Stimulated activated CD4-positive, alpha-beta T cell treated with anti-CD3 and anti-CD28 coated beads, TNF-alpha, amount 100 ng/mL, for 1 hour (primary cell): ENCODE measurements at places on chromosomes 13 and 19.

- no peak for DNase-seq
These were observed 275.6 kb downstream of the TSHZ3 start for GRCh38 chr19:31073485-31074198.

- DNase-seq: no peak
These were observed 45.3 kb upstream of the VSTM2B start for GRCh38 chr19:29480507-29480906.

DNA sequence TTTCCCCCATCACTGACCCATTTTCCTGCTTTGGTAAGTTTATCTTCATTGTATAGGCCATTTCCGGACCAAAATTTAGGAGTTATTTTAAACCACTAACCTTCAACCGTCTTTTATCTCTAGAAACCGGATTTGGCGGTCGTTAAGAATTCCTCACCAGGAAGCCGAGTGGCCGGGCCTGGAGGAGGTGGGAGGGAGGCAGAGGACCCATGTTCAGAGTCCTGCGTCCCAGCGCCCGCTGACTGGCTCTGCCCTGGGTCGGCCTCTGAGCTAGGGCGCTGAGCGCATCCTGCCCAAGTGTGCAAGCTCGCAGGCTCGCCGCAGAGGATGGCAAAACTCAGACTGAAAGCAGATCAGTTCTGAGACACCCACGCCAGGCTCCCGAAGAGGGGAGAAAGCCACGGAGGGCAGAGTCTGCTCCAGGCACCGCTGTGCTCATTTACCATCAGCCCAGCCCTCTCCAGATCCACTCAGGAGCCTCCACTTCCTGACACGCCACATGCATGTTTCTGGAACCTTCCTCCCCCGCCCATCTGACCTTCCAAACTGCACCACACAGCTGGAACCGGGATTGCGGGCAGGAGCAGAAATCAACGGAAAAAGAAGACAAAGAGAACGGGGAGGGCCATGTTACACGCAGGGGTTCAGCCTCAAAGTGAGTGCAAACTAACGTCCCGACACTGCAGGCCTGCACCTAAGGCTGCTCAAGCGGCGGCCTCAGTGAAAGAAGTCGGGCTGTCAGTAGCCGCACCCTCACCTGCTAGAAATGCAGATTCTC lies 8.3 kb downstream of the COL4A1 start:
- no peak for DNase-seq

DNA sequence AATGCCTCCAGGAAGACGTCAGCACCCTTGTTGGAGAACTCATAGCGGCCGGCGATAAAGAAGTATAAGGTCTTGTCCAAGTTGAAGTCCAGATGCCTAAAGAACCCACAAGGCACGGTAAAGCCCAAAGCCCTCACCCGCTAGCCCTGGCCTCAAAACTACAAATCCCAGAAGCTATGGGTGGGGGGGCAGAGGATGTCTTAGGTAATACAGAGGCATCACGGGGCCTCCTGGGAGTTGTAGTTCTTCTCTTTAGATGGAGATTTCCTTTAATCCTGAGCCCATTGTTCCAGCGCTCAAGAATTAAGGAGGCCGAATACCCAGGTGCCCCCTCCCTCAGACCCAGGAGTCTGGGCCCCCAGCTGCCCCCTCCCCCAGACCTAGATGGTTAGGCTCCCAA lies 10.8 kb downstream of the GYS1 start:
- DNase-seq: no peak

DNA sequence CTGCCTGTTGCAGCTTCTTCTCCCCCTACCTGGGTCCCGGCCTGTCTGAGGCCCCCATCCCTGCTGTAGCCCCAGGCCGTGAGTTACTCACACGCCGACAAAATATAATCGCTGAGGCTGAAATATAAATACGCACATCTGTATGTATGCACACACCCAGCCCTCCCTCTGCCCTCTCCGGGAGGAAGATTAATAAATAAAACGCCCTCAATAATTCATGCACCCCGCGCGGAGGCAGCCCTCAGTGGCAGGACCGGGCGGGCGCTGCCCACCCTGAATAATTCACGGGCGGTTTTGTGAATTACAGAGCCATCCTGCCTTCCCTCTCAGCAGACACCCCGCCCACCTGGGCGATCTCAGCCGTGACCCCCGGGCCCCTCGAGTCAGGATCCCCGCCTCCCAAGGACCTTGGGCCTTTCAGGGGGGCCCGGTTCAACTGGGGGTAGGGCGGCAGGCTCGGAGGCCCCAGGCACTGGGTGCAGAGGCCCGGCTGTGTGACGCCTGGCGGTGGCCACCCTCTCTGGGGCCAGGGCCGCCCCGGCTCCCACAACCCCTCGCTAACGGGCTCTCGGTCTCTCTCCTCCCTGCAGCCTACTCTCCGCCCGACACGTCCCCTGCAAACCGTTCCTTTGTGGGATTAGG lies 24.2 kb downstream of the SMIM24 start:
- DNase-seq: no peak

GRCh38 chr19:29640231-29640630 lies 25.0 kb upstream of the PLEKHF1 start:
- no peak for DNase-seq

- DNase-seq: no peak
These were observed 1.1 kb downstream of the CLN5 start for GRCh38 chr13:76993021-76993420.

DNA sequence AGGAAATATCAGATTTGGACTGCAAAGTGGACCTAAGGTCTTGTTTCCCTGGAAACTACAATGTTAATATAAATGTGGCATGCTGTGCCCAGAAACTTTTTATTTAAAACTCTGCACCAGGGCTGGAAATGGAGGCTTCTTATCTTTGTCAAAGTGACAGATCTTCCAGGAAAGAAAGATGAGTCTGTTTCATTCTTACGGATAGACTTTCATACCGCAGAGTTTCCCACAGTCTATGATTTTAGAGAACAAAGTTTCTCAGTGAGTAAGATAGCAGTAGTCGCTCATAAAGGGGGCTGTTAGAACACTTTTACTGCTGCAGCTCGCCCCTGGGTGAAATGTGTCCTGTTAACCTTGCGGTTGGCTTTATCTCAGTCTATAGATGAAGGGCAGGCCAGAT lies 6.7 kb downstream of the CLEC11A start:
- DNase-seq: no peak

- DNase-seq: no peak
These were observed 10.5 kb downstream of the PEAK3 start for GRCh38 chr19:2271234-2272103.

GRCh38 chr13:113557013-113557412 lies 27.5 kb upstream of the TFDP1 start:
- DNase-seq: no peak

DNA sequence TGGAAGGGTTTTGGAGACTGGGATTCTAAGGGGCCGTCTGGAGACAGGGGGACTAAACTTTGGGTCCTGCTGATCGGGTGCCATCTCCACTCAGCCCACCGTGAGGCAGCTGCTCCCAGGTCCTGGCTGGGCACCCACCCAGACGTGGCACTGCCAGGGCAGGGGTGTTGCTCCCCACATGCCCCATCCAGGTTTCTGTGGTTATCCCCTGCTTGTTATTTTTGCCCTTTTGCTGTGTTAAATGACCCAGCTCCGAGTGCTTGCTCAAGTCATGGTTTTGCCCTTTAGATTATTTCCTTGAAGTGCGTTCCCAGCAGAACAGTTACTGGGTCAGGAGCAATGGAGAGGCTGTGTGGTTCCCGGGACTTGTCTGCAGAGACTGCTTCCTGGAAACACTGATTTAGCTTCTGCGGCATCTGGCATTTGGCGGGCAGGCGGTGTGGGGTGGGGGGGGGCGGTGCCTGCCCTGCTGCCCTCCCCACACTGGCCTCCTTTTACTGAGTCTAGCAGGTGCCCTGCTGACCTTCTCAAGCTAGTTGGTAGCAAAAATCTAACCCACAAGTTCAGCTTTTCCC lies 1.9 kb downstream of the RAB11B start:
- DNase-seq: no peak

DNA sequence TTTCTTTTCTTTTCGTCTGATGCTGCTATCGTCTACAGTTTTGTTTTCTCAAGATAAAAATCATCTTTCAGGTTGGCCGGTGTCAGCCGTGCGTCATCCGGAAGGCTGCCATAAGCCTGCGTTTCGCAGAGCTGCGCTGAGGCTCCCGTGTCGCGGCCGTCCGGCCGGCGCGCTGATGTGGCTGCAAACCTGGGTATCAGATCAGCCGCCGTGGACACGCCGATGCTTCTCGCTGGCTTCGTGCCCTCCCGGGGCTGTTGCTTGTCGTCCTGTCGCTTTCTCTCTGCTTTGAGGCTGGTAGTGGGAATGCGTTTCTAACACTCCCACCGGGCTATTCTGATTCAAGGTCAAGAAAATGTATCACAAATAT lies 45.9 kb upstream of the TFDP1 start:
- DNase-seq: no peak

DNA sequence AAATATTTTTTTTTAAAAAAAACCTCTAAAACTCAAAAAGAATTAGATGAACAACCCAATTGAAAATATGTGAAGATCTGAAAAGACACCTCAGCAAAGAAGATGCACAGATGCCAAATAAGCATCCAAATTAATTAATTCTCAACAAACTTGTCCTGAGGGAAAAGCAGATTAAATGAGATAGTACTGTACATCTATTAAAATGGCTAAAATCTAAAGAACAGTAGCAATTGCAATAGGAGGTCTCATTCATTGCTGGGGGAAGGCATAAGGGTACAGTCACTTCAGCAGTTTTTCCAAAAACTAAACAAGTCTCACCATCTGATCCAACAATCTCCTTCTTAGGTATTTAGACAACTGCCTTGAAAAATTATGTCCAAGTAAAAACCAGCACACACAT lies 22.0 kb downstream of the PLPP2 start:
- DNase-seq: no peak

GRCh38 chr19:43489310-43489709 lies 15.2 kb downstream of the PHLDB3 start:
- no peak for DNase-seq

- DNase-seq: no peak
These were observed 1466.3 kb downstream of the PCDH9 start for GRCh38 chr13:65763811-65764210.

DNA sequence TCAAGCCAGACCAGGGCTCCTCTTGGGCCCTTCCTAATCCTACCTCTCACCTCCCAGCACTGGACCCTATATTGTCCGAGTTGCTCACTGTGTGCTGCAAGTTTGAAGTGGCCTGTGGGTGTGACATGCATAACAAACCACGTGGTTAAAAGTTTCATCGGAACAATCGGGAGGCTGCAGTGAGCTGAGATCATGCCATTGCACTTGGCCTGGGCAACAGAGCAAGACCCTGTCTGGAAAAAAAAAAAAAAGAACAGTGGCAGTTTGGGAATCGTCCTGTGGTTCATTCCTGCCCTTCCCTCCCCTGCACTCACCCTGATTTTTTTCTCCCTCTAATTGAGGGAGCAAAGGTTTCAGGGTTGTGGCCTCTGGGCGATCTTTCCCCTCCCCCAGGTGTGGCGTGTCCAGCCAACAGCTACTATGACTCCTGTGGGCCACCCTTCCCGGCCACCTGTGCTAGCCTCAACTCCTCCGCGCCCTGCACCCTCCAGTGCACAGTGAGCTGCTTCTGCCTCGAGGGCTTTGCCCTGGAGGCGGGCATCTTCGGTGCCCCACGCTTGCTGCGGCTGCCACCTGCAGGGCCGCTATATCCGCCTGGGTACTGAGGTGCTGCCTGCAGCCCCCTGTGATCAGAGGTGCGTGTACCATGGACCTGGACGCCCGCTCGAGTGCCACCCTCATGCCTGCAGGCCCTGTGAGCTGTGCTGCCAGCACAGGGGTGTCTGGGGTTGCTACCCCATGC lies 16.3 kb upstream of the FXYD3 start:
- no peak for DNase-seq

DNA sequence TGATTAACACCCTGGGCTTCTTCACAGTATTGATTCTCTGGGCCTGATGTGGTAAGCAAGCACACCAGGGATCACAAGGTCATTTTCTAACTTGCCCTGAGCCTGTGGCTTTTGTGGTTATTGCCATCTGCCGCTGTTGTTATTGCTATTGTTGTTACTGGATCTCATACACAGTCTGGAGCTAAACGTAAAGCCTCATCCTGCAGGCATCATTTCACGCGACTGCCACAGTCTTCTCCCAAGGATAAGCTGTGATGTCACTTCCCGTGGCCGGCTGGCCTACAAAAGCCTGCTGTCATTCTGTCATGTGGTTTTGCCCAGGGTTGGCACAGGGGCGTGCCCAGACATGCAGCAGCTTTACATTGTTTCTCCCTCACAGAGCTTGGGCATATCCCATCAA lies 154.0 kb upstream of the GPR12 start:
- DNase-seq: no peak

DNA sequence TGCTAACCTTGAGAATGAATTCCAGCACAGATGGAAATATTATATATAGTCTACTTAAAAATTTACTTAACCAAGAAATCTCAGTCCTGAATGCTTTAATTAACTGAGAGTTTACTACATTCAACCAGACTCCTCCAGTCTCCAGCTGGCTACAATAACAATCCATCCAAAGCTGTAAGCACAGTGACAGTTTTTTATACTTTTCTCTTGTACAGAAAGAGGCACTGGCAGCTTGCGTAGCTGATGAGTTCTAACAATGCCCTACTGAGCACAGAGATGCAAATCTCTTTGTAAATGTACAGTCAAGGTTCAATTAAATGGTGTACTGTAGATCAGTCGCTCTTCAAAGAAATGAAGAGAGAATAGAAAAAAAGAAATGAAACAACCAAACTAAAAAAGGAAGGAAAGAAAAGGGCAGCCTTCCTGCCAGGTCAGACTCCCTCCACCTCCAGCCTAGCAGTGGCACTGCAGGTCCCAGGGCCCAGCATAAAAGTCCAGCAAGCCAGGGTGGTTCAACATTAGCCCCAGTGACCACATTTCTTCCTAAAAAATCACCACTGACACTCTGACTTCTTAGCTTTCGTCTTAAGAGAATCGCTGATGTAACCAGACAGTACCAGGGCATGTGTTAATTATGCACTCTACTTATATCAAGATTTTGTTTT lies 88.4 kb downstream of the SACS start:
- no peak for DNase-seq

DNA sequence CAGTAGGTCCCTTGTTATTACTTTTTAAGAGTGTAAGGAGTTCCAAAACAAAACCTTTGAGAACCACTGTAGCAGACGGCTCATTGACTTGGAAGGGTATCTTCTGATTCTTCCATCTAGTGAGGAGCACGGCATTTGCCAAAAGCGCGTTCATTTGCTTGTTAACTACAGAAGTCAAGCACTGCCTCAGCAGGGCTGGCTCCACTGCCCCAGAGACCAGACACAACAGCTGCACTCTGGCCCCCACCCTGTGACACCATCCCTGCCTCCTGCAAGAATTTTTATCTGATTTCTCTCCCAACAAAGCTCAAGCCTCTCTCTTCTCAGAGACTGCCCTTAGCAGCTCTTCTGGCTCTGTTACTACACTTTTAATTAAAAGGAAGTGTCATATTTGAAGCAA lies 20.7 kb upstream of the XPO4 start:
- DNase-seq: no peak

DNA sequence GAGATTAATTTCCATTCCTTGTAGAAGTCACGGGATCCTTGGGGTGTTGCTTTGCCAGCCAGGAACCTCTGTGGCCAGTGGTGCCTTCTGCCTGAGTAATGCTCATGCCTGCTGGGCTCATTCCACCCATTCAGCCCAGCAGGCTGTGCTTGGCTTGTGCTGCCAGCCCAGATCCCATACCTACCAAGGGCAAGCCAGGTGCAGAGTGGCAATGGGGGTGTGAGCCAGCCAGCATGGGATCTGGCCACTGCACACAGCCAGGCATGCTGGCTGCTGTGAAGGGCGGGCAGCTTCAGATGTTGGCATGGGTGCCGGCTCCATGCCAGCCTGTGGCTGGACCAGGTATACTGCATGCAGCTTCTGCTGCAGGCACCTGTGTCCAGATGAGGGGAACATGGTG lies 42.5 kb downstream of the WDFY2 start:
- no peak for DNase-seq

- no peak for DNase-seq
These were observed 645 bp downstream of the PALM start for GRCh38 chr19:709196-709964.

- no peak for DNase-seq
These were observed 21.3 kb downstream of the VRK3 start for GRCh38 chr19:50003810-50004419.
